WERI-Rb-1 (cell line): ENCODE measurements at places on chromosomes 1 and 21.
A peak's percentile ranks its signal among the peaks of the same experiment; 100 is the strongest.

GRCh38 chr21:29265690-29266479, 32.8 kb upstream of the BACH1 start:
- DNase-seq: peak; percentile 62

DNA sequence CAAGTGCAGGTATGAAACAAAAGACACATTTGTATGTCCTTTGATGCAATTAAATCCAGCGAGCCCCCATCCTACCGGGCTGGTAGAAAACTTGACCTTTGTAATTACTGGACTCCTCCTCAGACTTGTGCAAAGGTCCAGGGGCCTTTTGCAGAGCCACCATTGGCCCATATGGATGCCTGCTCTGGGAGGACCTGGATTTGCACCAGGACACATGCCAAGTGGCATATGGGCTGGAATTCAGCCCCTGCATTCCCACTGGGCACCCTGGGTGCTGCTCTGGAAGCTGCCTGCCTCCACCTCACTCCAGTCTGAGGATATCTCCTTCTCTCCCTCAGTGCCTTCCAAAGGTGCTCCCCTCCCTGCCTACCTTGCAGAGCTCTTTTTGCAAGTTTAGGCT, 36.0 kb downstream of the LACTBL1 start:
- DNase-seq: no peak

DNA sequence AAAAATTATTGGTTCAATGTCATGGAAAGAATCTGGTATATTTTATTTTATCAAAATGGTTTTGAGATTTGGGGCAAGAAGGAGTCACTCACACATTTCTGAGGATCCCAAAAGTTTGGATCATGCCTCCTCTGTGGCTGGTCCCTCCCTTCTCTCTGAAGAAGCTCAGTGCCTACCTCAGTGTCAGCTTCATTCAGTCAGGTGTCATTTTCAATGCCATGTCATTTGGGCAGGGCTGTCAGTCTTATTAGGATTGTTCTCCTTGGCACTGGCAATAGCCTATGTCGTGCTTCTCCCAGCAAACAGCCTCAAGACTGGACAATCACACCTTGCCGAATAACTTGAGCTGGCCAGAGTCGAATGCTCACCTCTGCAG, 264.5 kb upstream of the CAMK1G start:
- DNase-seq: no peak

DNA sequence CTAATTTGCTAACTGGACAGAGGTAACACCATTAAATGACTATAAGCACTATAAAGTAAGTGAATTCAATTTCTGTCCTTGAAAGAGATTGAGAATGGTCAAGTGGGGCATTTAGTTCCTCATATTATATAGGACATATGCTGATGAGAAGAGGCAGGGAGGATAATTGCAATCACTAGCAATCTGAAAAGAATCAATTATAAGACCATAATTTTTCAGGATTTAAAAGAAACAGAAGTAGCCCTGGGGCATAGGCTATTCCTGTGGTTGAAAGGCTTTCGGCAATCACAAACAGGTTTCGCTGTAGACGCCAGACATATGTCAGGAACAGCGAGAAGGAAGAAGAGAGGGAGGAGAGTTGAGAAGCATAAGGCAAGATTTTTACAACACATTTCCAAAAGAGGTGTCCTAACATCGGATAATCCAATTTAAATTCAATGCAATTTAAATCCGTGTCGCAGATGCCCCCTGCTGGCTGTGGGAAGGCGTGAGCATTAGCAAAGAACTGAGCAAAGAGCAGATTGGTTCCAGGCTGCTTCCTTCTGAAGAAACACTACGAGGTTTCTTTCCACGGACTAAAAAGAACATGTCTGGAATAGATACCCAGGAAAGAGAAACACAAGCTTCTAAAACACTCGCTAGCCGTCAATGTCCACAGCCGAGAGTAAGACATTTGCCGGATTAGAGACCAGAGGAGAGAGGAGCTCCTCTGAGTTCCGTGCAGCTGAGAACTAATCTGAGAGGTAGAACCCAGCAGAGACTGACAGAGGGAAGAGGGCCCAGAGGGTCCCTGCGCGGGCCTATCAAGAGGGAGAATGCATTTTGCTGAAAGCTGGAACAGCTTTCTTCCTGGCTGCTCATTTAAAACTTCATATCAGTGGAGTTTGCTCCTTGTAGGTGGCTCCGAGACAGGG, 27.9 kb downstream of the RGS5 start:
- peak; percentile 91 for DNase-seq

GRCh38 chr1:5847013-5847659, 145.1 kb downstream of the NPHP4 start:
- no peak for DNase-seq

DNA sequence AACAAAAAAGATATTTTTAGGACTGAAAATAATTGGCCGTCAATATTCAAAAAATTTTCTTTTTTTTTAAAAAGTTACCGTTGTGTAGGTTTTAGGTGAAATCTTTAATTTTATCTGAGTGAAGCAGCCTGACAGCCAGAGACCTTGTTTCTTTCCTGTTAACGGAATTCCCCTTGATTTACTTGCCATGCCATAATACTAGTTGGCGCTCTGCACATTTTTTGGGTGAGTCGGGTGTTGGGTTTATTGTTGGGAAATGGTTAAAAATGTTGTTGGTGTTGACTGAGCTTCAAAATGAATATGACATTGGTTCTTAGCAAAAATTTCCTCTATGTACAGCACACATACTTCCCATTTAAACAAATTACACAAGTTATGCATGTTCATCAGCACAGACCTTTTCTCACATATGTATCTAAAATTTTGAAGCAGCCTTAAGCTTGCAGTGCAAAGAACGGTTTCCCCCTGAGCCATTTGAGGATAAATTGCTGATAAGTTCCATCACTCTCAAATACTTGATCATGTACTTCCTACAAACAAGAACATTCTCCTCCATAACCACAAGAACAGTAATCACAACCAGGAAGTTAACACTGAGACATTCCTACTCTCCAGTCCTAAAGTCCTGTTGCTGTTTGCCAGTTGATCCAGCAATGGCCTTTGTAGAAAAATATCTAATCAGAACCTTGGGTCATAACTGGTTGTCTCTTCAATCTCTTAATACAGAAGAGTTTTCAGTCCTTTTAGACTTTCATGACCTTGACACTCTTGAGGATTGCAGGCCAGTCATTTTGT, 34.2 kb downstream of the CAMTA1 start:
- no peak for DNase-seq
